Colonic mucosa (tissue), 4 donors: ENCODE measurements at places on chromosomes 16 and 17. TPM values are rescaled to one million over a fixed set of nuclear protein-coding genes. Genes with fewer than 3 reads are reported as not detected.

LRRC45 gene
- total RNA-seq, result 16.6 TPM

GRCh38 chr17:61524319-61524718, 66.7 kb downstream of the NACA2 start:
- DNase-seq, result no peak

DNA sequence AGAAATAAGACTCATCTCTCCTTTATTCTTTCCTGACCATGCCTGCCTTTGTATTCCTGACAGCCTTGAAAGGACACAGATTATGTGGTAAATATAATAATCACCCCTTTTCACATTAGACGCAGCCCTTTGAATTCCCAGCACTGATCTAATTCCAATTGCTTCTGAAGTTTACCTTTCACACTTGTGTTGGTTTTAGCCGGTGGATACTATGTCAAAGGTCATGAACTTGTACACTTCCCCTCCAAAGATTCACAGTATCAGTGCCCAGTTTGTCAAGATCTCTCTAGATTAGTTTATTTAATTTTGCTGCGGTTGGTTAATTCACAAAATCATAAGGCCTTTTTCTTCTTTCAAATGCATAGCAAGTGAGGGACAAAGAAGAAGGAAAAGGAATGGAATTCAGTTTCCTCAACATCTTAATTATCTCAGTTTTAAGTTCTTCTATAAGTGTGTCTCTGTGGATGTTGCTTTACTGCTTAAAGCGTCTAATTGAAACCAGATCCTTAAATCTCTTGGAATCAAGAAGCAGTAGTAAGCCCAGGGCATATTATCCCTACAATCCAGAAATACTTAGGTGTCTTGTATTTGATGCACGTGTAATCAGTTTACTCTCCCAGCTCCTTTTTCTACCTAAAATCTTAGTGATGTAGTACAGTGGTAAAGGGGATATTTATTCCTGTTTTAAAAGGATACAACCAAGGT, 174.3 kb upstream of the TBX2 start:
- no peak for DNase-seq

DNA sequence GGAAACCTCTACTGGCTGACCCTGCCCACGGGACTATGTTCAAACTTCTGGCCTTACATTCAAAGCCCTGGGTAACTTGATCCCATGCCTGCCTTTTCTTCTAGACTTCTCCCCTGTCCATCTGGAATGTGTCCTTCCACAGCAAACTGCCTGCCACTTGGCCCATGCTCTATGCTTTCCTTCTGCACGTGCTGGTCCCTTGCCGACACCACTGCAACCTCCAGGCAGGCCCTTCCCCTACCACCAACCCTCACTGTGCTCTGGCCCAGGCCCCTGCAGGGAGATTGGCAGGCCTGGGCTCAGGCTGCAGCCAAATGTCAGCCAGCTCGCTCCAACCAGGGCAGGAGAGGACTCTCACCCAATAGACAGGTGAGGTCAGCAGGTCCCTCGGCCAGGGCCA, 11.0 kb downstream of the HSD11B2 start:
- no peak for DNase-seq

GRCh38 chr16:70757183-70757582, 43.8 kb downstream of the VAC14 start:
- DNase-seq, result peak; percentile 12

DNA sequence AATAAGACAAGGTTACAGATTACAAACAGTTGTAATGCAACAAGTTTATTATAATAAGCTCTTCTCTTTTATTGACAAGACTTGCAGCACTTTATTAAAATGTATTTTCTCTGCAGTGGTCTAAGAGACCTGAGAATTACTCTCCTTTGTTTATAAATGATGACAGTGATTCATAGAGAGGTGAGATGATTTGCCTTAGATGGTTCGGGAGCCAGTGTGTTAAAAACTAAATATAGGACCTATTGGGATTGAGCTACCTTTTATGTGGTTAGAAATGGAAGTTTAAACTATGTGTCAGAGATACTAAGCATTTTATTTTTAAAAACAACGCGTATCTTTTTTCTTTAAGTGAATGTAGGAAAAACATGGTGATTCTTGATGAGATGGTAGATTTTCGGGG, 2.9 kb upstream of the KRTAP3-3 start:
- no peak for DNase-seq

- DNase-seq, result no peak
These were observed 25.4 kb downstream of the RANBP10 start for GRCh38 chr16:67780847-67781564.

DNA sequence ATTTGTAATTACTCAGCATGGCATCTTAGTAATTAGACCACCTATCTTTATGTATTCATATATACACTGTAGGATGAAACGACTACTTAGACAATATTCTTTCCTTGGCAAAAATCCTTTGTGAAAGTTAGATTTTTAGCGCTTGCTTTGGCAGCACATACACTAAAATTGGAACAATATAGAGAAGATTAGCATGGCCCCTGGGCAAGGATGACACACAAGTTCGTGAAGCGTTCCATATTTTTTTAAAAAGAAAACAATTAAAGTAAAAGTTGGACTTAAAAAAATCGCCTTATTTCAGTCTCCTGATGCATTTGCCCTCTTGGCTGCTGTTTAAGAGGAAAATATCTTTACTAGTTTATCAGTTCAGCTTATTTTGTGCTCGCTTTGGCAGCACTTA, 10.5 kb downstream of the IGSF6 start:
- no peak for DNase-seq

- DNase-seq, result no peak
These were observed 25.9 kb downstream of the ABCC12 start for GRCh38 chr16:48129926-48130325.

ZNF205 gene
- total RNA-seq, result 10.5 TPM

GRCh38 chr16:26365161-26365940, 673.6 kb downstream of the HS3ST4 start:
- no peak for DNase-seq

DNA sequence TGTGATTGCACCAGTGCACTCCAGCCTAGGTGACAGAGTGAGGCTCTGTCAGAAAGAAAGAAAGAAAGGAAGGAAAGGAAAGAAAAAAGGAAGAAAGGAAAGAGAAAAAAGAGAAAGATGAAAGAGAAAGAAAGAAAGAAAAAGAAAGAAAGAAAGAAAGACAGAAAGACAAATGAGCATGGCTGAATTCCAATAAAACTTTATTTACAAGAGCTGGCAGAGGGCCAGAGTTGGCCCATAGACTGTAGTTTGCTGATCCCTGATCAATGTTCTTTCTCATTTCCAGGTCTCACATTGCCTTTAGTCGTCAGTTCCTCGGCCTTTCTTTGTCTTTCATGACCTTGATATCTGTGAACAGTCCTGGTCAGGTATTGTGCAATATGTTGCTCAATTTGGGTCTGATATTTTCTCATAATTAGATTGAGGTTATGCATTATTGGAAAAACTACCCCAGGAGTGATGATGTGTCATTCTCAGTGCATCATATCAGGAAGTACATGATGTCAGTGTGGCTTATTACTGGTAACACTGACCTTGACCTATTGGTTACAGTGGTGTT, 68.5 kb upstream of the MED9 start:
- DNase-seq, result no peak

MSLN gene
- total RNA-seq, result 1.8 TPM

DNA sequence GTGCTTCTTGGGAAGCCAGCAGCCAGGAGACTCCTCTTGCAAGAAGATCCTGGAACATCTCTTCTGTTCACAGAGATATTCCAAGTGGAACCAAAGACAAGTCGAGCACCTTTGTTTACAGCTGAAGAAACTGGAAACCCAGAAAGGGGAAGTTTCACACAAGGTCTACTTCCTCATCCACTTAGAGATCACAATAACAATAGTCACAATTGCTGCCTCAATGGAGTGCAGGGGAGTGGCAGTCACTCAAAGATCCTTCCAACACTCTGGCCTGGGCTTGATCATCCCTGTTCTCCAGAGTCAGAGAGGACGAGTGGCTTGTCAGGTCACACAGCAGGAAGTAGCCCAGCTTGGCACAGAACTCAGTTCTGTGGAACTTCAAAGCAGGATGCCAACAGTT, 46.9 kb upstream of the SIAH1 start:
- peak; percentile 31 for DNase-seq

MEFV gene
- 0.57 TPM for total RNA-seq

ZMYND15 gene
- 0.89 TPM for total RNA-seq

DNA sequence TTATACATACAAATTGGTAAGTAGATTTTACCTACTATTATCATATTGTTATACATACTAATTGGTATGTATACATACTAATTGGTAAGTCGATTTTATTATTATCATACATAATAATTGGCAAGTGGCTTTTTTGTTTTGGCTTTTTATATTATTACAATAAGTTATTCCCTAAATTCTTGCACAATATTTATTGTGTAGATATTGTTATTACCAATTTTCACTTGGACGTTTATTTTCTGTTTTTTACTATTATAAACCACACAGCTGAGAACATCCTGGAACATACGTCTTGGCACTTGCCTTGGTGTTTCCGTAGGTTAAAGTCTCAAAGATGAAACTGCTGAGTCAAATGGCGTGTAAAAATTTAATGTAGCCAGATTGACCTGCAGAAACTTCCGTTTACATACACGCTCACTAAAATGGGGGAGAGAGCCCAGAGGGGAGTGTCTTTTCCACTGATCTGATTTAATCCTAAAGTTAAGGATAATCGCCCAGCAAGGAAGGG, 18.9 kb downstream of the GNGT2 start:
- no peak for DNase-seq

AGRP gene
- total RNA-seq, result not detected

- DNase-seq, result no peak
These were observed 3.0 kb upstream of the VAT1L start for GRCh38 chr16:77785373-77785764.

DNA sequence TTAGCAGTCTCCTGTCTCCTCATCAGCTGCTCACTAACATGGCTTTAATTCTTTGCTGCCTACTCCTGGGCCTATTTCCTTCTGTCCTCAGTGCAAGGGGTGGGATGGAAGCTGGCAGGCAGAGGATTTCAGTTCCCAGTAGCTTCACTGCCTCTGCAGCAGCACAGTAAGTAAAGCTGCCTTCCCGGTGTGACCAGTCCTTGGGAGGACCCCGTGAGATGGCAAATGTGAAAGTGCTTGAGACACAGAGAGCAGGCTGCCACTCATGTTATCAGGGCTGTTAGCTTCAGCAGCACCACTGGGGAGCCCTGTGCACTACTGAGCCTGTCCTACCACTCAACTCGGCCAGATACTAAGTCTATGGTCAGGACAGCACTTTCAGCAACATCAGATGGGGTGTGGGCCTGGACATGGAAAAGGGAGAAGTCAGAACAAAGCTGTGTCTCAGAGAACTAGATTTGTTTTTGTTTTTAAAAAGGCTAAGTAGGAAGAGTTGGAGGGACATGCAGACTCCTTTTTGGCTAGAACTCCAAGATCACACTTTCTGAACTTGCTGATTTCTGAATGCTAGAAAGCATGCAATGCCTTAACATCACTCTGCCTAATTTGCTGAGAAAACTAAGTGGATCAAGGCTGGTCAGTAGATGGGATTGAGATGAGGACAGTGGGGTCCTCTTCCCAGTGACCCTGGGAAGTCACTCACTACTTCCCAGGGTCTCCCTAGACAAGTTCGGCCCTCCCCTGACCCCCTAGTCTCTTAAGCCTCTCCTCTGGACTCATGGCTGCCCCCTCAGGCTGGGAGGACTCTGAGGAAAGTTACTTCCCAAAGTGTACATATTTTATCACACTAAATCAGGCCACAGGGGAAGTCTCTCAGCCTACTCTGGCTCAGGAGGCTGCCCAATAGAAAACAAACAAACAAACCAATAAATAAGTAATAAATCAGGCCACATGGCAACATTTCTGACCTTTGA, 1.1 kb downstream of the ACSF2 start:
- peak; percentile 54 for DNase-seq

- DNase-seq, result no peak
These were observed 41.5 kb downstream of the ABCC1 start for GRCh38 chr16:15990902-15991301.

- no peak for DNase-seq
These were observed 2.3 kb upstream of the ITGA3 start for GRCh38 chr17:50053654-50053960.

MT1E gene
- total RNA-seq, result 359 TPM
